Activated CD8-positive, alpha-beta memory T cell treated with anti-CD3 and anti-CD28 coated beads for 4 hours (primary cell): ENCODE measurements at places on chromosomes 1 and 21.

DNA sequence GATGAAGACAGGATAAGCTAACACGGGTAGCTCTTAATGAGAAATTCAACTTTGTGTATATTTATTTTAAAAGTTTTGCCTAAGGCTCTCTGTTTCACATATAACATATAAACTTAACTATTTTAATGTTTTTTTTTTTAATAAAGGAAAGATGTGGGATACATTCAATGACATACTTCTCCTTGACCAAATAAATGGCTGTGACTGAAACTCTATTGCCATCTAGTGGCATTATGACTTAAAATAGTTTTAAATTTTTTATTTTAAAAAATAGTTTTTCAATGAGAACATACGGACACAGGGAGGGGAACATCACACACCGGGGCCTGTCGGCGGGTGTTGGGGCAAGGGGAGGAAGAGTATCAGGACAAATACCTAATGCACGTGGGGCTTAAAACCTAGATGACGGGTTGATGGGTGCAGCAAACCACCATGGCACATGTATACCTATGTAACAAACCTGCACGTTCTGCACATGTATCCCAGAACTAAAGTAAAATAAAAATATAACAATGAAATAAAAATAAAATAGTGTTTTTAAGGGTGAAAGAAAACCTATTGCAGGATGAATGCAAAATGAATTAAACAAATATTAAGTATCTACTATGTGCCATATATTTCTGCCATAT, 83.4 kb downstream of the LYST start:
- DNase-seq, result no peak

- no peak for DNase-seq
These were observed at the start of gene FCRL2 for GRCh38 chr1:157776971-157777391. Gene FCRL2, minus strand, starts transcription at chr1:157777132. Its CDS starts 59 bp downstream, at chr1:157777073.

- DNase-seq, result no peak
These were observed 120.9 kb downstream of the KCNN3 start for GRCh38 chr1:154749078-154749760.

- DNase-seq, result no peak
These were observed 19.8 kb upstream of the FAM110D start for GRCh38 chr1:26138974-26139558.

GRCh38 chr1:231549733-231550447, 21.4 kb downstream of the TSNAX start:
- DNase-seq, result no peak

GRCh38 chr1:72066431-72066830, 215.9 kb downstream of the NEGR1 start:
- no peak for DNase-seq
